ENCODE measurements at places on chromosomes 3 and 15. TPM values are rescaled to one million over a fixed set of nuclear protein-coding genes. Genes with fewer than 3 reads are reported as not detected.

The CCDC191 gene
- total RNA-seq = 3.9 TPM

The HIGD2B gene
- not detected for total RNA-seq

The LOXL1 gene
- 204 TPM for total RNA-seq

The CCR3 gene
- not detected for total RNA-seq

The LRRN1 gene
- total RNA-seq = not detected

The SH3BP5 gene
- 12.2 TPM for total RNA-seq

The SCAANT1 gene
- not detected for total RNA-seq

The PLCH1 gene
- 0.06 TPM for total RNA-seq

The CCDC39 gene
- total RNA-seq = 0.12 TPM

The SLC27A2 gene
- total RNA-seq = not detected

The CGGBP1 gene
- total RNA-seq = 46.5 TPM

The LDHAL6B gene
- total RNA-seq = not detected

The C3orf22 gene
- not detected for total RNA-seq

The GCNT3 gene
- total RNA-seq = not detected

The ISLR gene
- 69.2 TPM for total RNA-seq

The P2RY13 gene
- total RNA-seq = not detected

The RARRES1 gene
- total RNA-seq = 40.8 TPM

The PTH1R gene
- total RNA-seq = 0.13 TPM

The MYEF2 gene
- 12.4 TPM for total RNA-seq

The MKRN2OS gene
- not detected for total RNA-seq

The SPATA12 gene
- under 0.01 TPM for total RNA-seq

The CDV3 gene
- total RNA-seq = 135 TPM

Measured in aortic smooth muscle cell (primary cell).